Activated CD4-positive, CD25-positive, alpha-beta regulatory T cell treated with anti-CD3 and anti-CD28 coated beads, Interleukin-2, amount 50 U/mL, for 16 hours (primary cell): ENCODE measurements at places on chromosomes 13 and 19.

DNA sequence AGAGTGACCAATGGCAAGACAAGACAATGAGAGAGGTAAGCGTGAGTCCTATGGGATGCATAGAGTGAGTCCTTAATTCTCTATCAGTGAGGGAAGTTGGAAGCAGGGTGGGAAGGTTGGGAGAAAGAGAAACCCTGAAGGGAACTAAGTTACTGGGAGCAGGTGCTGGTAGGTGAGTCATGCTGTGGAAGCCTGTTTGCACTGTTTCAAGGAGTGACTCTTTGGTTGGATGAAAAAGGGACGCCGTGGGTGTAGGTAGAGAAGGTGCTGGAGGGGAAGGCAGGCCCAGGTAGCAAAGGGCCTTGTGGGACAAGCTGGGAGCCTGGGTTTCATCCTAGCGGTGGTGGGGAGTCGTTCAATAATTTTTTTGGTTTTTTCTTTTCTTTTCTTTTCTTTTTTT is 21.9 kb downstream of the IGFL1 start:
- no peak for DNase-seq

- no peak for DNase-seq
These were observed 9.2 kb upstream of the ZNF358 start for GRCh38 chr19:7506385-7507328.

DNA sequence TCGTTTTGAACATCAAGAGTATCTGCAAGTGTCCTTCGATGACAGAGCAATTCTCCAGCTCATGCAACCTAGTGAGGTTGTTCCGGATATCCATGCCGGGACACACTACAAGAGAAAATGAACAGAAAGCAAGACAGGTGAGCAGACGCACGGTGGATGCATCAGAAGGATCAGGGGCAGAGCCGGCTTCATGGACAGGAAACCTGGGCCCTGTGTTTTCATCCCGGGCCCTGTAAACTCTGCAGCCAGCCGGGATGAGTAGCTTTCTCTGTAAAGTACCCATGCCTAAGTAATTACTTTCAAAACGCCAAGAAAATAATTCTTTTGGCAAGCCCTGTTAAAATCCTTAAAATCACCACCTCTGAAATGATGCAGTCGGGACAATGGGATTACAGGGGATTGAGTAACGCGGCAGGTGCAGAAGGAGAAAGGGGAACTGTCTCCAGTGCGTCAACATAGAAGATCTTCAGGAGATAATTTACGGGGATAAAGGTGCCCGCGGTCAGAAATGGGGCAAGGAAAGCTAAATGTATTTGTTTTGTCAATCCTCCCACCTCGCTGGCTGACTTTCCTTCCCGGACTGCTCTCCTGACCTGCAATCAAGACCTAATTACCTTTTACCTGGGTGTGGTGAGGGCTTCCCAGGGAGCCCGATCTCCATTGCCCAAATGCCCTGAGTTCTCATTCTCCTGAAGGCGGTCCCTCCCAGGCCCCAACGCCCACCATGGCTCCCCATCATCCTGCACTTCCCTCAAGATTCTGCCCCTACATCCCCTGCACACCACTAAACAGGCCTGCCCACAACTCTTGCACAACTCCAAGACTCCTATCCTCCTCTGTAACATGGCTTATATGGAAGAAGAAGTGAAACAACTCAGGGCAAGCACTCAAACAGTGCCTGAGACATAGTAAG is 26.2 kb downstream of the INSR start:
- no peak for DNase-seq

GRCh38 chr13:108711386-108711785 is 82.0 kb downstream of the MYO16 start:
- no peak for DNase-seq

GRCh38 chr13:23979361-23980159 is 82.3 kb upstream of the C1QTNF9B start:
- no peak for DNase-seq

DNA sequence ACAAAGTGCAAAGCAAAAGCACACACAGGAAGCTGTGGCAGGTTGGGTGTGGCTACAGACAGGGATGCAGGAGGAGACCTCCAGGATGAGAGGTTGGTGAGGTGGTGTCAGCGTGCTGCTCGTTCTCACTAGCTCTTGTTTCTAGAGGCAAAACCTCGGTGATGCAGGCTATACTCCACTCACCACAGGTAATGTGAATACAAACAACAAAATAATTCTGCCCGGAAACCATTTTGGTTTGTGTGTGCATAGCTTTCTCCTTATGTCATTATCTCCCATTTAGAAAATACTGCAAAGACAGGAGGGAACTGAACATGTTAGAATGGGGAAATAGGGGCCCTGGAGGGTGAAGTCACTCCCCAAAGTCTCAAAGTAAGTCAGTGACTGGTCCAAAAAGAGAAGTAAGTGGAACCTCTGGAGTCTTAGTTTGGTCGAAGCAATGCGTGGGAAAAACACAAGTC is 9.4 kb downstream of the LCP1 start:
- no peak for DNase-seq

DNA sequence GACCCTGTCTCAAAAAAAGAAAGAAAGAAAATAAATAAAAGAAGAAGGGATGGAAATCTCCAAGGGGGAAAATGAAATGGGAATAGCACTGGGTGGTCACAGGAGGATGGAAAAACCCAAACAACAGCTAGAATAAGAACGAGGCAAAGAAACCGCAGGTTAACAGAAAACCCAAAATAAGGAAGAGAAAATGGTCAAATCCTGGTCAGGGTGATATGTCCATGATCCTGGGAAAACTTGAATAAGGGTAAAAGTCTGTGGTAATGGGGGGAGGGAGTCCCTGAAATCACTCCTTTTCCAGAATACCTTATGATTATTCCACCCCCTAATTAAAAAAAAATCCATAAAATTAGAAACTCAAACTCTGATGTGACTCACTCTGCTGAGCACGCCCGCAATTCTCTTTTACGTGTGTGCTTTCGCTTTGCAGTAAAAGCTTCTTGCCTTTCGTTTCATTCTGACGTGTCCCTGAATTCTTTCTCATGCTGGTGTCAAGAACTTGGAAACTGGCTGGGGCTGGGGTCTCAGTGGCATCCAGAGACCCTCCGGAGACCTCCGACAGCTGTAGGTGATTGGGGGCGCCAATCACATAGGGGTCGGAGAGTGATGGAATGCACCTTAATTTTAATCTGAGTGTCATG is 4.3 kb upstream of the NAXD start:
- no peak for DNase-seq

DNA sequence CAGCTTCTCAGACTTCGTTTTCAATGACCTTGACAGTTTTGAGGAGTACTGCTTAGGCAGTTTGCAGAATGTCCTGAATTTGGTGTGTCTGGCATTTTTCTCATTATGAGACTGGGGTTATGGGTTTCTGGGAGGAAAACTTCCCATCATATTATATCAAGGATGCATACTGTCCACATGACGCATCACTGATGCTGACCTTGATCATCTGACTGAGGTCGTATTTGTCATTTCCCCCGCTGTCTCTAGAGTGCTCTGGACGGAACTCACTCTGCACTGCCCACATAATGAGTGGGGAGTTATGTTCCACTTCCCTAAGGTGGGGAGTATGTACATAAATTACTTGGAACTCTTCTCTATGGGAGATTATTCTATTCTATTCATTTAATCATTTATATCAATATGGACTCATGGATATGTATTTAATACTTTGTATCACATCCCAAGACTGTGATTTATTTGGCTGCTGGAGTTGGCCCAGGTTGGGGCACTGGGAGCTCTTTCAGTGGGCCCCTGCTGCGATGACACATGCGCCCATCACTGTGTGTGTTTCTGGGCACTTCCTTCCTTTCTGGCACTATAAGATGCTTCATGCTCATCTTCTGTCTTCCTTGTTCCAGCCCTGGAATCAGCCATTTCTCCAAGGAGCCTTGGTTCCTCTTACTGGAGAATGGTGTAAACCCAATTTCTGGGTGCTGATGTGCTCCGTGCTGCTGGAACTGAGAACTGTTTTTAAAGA is 138.6 kb downstream of the MIPEP start:
- no peak for DNase-seq

DNA sequence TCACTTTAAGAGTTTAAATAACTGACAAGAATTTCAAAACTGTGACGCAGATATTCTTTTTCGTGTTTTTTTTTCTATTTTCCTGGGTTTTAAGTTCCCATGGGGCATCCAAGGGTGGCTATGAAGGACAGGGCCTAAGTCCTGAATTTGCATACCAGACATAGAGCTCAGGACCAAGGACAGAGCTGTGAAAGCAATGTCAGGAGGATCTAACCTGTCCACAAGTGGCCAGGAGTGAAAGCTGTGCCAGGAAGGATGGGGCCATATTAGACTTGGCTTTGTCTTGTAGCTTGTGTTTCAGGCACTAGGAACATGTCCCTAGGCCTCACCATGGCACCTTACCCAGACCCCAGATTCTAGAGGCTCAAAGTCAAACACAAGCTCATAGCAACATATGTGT is 289.4 kb upstream of the MIR17HG start:
- DNase-seq = no peak
